ENCODE measurements at places on chromosomes 6 and 20. TPM values are rescaled to one million over a fixed set of nuclear protein-coding genes. Genes with fewer than 3 reads are reported as not detected.

- peak; percentile 81 for DNase-seq
Measured at GRCh38 chr6:32462609-32463008, 22.9 kb downstream of the HLA-DRA start.

DNA sequence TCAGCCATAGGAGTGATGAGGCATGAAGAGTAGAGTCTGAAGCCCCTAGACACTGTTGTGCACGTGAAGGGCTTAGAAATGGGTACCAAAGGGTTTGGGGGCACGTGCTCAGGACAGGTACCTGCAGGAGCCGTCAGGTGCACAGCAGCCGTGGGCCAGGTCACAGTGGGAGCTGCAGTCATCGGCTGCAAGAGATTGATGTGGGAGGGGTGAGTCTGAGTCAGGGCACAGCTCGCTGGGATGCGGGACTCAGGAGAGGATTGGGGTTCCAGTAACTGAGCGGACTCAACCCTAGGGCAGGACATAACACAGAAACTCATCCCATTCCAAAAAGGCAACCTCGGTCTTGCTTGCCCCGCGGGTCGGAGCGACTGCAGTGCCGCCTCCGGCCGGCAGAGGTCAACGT lies 1.1 kb downstream of the DLK2 start:
- peak; percentile 81 for DNase-seq

DNA sequence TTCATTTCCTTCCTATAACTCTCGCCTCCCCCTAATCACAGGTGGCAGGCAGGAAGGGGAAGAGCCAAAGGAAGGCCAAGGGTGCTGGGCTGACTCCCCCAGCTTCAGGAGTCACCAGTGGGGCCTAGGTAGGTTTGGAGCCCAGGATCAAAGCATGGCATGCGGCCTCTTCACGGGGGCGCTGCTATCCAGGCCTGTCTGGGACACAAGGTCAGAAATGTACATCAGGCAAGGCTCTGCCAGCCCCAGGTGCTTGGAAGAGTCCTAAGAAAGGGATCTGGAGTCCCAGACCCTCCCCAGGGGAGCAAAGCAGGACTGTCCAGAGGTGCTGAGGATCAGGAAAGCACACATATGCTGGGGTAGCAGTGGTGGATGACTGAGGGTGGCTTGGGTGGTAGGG lies 10.4 kb downstream of the PI16 start:
- no peak for DNase-seq

- no peak for DNase-seq
Measured at GRCh38 chr6:22332216-22332615, 35.4 kb upstream of the PRL start.

GRCh38 chr6:135022050-135022697 lies 32.4 kb downstream of the HBS1L start:
- no peak for DNase-seq

DNA sequence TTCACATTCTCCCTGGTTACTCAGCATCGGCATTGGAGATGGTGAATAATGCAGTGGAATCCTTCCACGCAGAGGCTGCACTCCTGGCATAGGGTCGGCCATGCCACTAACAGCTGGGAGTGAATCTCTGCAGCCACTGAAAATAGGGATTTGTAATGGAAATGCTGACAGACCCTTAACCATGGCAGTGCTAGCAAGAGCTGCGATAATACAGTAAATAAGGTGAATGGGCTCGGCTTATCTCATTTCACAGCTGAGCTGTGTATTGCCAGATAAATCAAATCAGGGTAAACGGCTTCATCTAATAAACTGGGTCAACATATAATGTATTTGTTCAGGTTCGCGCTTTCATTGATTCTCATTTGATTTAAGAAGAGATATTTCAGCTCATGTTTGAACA lies 156.8 kb downstream of the SLC35B3 start:
- DNase-seq = no peak

DNA sequence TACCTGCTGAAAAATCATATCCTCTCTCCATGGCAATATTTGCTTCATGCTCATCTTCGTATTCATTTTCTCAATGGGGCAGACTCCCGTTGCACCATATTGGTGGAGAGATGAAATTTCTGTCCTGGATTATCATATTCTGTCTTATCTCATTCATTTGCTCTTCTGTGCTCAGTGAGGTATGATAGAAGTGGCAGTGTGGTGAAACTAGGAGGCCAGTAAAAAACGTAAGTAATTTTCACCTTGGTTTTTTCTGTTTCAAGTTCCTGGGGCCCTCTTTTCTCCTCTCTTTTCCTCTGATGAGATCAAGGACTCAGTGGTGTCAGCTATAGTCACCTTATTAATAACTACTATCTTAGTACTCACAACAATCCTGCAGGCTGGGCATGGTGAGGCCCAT lies 182.5 kb upstream of the HDAC2 start:
- DNase-seq = no peak

DNA sequence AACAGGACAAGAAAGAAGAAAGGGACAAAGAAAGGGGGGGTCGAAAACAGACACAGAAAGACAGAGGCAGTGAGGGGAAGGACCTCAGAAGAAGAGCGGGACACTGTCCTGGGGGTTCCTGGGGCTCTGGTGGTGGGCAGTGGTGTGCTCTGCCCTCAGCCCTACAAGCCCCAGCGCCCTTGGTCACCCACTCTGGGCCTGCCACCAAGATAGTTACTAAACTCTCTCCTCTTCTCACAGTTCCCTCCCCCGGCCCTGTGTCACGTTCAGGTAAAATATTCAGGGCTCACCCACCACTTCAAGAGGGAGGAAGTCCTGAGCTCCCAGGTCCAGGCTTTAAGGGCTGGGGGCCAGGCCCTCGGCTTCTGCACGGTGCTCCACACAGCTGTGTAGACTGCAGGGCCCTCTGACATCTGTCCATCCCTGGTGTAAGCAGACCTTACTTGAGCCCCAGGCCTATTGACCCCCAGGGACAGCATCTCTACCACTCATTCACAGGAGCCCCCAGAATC lies 87.4 kb downstream of the MRPL14 start:
- DNase-seq = no peak

- DNase-seq = no peak
Measured at GRCh38 chr6:41763470-41763869, 16.2 kb downstream of the FRS3 start.

GRCh38 chr6:95135182-95135581 lies 442.2 kb upstream of the MANEA start:
- DNase-seq = no peak

DNA sequence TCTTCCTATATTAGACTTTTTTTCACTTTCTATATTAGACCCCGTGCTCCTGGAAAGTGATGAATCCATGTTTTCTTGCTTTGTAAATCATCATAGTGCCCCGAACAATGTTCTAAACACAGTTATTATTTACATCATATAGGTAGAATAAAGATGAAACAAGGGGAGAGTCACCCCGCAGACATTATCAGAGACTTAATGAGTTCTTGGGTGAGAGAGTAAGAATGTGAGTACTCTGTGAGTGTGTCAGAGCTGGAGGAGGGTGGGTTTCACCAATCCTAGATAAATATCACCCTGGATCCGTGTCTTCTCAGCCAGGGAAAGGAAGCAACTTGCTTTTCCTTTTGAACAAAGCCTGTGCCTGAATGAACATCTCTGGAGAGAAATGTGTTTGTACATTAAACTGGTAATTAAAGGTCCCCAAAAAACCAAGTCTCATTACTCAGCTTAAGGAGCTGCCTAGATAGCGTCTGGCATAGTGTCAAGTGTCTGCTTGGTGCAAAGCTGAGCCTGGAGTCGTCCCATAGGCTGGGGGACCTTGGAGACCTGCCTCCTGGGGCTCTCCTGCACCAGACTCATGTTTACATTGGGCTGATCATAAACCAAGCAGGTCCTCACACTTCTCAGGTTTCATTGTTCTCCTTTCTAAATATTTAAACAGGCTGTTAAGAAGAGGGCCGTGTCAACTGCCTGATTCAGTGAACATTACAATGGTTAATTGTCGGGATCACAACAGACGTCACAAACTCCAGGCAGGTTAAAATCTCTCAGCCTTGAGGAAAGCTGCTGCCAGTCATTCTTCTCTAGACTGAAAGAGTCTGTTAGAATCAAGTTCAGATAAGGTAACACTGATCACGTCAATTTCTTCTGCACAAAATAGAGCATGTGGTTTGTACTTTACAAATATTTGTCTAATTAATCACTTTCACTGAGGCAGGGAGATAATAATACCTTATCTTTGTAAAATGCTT lies 179.7 kb upstream of the MYLIP start:
- DNase-seq = no peak

DNA sequence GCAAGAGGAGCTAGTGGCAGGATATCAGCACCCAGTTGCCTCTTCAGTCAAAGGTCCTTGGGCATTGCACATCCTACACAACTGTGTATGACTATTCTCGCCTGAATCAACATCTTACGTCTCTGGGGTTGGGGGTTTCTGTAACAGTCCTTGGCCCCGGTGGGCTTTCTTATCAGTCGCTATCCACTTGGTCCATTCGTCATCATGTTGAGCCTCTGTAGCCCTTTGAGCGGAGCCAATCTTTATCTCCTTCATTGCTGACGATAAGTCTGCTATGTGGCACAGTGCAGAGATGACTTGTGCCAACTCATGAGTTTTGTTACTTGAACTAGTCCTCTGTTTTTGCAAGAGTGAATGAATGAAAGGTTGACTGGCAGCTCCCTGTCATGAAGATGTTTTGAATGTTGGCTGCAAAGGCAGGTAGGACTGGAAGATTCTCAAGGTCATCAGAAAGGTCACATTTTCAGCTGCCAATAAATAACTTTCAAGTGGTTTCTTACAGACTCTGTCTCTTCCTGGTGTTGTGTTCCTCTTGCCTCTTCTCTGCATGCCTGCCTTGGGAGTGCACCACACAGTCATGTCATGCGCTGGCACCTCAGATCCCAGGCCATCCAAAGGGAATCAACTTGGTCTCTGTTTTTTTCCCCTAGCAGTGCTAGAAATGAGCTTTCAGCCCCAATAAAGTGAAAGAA lies 238.9 kb downstream of the SLC24A3 start:
- no peak for DNase-seq

- DNase-seq = peak; percentile 44
Measured at GRCh38 chr6:142679907-142680700, 264.9 kb downstream of the HIVEP2 start.

DNA sequence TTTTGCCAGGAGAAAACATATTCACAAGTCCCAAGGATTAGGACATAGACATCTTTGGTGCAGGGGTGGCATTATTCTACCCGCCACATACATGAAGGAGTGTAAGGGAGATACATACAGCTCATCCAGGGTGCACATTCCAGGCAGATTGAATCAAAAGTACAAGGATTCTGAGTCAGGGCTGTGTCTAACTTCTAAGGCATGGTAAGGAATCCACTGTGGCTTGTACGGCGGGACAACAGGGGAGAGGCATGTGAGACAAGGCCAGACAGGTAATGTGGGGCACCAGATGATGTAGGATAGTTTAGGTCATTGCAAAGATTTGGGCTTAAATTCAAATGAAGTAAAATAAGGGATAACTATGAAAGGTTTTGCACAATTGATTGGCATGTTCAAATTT lies 780.9 kb downstream of the C6orf118 start:
- DNase-seq = no peak

DNA sequence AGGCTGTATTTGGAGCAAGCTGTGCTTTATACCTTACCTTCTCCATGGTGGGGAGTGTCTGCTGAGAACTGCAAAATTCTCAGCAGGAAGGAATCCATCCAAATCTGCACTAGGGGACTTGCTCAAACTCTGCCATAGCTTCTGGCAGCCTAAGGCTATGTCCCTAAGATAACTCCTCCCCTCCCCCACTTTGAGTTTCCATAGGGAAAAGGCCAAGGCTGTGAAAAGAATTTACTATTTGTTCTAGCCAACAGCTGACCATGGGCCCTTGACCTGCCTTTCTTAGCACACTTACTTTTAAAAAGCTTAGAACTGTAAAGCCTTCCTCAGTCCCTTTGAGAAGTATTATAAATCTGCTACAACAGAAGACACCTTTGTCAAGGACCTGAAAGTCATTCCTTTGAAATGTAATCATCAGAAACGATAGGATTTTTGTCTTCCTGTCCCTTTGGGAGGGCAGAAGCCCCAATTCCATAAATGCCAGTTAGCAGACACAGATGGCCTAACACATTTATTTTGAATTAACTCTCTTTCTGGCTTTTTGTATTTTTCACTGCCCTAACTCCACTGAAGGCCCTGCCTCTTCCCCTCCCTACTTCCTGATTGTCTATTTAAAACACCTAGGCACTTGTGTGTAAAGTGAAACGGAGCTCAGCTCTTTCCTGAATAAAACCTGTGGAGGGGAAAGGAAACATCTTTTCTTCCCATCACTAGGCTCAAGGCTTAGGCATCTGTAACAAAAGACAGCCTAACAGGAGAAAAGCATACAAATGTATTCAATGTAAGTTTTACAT lies 157.1 kb downstream of the AKAP7 start:
- DNase-seq = no peak

- DNase-seq = no peak
Measured at GRCh38 chr20:58149437-58150091, 78.9 kb downstream of the ANKRD60 start.

DNA sequence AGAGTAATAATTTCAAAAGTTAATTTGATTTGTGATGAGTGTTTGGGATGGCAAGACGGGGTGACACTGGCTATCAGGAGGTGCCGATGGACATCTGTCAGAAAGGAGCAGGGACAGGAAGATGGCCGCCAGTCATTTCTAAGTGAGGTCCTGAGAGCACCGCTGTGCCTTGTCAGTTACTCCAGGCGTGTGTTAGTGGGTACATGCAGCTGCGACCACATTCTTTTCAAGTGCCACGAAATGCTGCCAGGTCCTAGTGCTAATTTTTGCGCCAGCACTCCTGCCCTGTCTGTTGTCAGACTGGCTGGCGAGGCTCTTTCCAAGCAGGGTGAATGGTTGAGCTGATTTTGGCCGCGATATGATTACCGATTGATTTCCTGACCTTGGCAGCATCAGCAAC lies 64.6 kb upstream of the INSM1 start:
- no peak for DNase-seq

- peak; percentile 80 for DNase-seq
Measured at GRCh38 chr6:26183581-26184366, 96.5 kb downstream of the HFE start.

- DNase-seq = no peak
Measured at GRCh38 chr6:106739387-106739786, 110.0 kb downstream of the QRSL1 start.

GRCh38 chr6:104326173-104327001 lies 533.3 kb downstream of the HACE1 start:
- DNase-seq = no peak

Gene PSORS1C2
- total RNA-seq = not detected

Gene GPR63
- 1.5 TPM for total RNA-seq

Gene EGFL8
- 6.5 TPM for total RNA-seq

Gene CTCFL
- total RNA-seq = not detected

Gene PAX1
- not detected for total RNA-seq

Gene TMEM217
- total RNA-seq = 2.2 TPM
